ENCODE measurements at places on chromosomes 5 and 9.

DNA sequence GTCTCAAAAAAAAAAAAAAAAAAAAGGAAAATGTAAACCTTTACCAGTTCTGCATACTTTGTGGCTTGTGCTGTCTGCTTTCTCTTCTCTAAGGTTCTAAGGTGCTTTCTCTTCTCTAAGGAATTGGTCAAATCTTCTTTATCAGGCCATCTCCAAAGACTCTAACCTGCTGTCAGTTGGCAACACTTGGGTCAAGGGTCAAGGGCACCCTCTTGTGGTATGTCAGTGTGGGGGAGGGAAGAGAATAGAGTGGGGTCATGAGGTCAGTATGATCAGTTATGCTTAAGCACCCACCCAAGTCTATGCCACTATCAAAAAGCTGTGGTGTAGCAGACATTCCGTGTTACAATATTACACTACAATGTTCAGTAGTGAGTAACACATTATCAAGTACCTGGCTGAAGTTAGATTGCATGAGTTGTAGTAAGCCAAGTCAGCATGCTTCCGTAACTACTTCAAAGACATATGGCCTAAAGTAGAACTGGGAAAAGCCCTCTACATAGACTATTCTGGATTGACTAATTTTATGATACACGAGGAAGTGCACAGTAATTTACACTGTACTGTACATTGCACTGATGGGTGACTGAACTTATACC, 25.0 kb upstream of the CCL28 start:
- DNase-seq: no peak

DNA sequence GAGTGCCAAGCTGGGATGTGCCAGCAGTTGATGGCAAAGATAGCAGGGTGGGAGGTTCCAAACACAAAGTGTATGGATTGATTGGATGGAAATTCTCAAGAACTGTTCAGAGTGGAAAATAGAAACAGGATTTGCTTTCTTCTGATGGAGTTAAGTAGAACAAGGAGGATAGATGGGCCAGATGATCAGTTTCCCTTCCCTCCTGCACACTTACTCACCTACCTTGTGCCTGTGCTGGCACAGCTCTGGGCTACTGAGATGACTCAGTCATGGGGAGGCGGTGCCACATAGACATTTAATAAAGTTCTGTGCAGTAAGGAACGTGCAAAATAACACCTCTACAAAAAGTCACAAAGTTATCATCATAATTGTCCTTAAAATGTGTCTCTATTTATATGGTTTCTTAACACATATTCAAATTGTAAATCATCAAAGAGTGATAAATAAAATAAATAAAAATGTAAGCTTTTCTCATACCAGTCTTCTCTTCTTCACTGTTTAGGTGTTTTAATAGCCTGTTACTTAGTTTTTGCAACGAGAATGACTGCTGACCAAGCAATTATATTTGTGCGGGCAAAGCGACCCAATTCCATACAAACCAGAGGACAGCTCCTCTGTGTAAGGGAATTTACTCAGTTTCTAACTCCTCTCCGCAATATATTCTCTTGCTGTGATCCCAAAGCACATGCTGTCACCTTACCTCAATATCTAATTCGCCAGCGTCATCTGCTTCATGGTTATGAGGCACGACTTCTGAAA, 12.7 kb downstream of the PTPDC1 start:
- no peak for DNase-seq

DNA sequence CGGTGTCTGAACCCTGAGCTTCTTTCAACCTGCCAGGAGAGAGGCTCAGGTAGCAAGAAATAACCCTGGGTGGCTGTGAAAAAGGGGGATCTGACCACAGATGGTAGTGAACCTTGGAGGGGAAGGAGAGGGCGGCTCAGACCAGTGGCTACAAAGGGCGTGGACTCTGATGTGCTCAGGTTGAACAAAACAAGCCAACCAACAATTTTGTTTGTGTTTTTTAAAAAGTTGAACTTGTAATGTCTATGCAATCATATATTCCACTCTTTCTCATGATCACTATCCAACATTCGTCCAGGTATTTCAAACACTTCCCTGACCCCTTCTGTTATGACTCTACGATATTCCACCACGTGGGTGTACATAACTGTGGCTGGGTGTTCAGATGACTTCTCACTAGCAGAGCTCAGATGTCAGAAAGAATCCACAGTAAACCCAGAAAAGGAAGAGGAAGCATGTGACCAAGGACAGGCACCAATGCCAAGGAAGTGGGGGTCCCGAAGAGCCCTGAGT, 20.0 kb downstream of the PTPN3 start:
- no peak for DNase-seq

GRCh38 chr9:96071076-96071814, 195.8 kb downstream of the ERCC6L2 start:
- peak; percentile 37 for DNase-seq

- DNase-seq: no peak
Observed at GRCh38 chr9:35552376-35552775, 52.7 kb upstream of the TESK1 start.

DNA sequence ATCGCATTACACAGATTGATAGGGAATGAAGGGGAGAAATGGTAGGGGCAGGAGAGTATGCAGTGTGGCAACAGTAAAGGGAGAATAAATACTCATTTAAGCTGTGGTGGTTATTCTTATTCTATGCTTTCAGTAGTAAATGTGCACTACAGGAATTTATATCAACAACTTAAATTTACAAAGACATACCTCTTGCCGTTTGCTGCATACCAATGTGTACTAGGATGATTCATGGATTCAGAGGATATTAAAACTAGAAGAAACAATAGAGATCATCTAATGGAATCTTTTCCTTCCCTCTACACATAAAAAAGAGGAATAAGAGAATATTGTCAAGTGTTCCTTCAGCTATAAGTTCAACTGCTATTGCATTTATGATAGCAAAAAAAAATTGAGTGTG, 103.3 kb upstream of the RASA1 start:
- DNase-seq: peak; percentile 36

GRCh38 chr5:145951071-145951470, 14.7 kb downstream of the SH3RF2 start:
- DNase-seq: no peak

DNA sequence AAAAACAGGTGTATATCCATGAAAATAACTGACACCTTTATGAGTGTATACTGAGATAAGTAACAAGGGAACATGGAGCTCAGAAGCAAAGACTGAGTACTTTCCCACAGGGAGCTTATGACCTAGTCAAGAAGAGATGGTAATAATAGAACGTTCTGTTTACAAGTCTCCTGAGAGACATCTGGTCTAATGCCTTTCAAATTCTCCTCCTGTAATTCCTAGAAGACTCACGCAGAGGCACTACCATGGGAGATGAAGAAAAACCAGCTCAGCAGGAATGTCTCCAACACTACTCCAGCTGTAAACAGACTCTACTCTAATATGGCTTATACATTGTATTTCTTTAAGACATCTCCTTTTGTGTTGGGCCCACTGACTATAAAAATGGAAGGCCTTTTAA, 503.6 kb upstream of the TUSC1 start:
- no peak for DNase-seq

GRCh38 chr9:127970401-127971313, 10.1 kb downstream of the EEIG1 start:
- DNase-seq: no peak

DNA sequence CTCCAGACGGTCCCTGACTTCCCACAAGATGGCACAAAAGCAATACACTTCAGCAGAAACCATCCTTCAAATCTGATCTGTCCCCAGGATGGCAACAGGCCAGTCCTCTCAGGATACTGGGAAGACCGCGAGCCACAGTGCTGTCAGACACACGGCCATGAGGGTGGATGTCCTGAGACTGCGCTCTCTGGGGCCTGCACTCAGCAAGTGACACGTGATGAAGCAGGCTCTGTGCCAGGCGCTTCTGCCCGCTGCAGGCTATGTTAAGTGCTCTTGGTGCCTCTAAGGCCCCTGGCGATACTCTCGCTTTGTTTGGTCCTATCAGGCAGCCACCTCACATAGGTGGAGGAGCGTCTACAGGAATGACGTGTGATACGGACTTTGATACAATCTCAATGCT, 7.1 kb downstream of the BRD9 start:
- no peak for DNase-seq

GRCh38 chr9:90555351-90556057, 87.1 kb downstream of the DIRAS2 start:
- no peak for DNase-seq

DNA sequence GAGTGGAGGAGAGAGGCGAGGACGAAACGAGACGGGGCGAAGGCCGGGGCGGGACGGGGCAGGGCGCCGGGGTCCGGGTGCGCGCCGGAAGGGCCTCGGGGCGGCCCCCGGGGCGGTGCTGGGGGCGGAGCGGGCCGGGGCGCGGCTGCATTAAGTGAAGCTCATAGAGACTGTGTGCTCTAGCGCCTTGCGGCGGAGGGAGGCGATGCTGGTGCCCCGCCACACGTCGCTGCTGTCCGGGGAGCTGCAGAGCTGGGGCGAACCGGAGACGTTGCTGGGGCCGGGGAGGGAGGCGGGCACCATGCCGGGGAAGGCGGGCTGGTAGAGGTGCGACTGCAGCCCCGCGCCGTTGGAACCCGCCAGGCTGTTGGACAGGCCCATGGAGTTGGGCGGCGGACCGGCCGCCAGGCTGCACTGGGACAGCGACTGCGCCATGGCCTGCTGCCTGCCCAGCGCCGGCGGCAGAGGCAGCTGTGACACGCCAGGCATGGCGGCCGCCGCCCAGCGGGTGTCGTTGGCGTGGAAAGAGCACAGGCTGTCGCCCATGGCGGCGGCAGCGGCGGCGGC, 8.3 kb downstream of the OTP start:
- peak; percentile 13 for DNase-seq

DNA sequence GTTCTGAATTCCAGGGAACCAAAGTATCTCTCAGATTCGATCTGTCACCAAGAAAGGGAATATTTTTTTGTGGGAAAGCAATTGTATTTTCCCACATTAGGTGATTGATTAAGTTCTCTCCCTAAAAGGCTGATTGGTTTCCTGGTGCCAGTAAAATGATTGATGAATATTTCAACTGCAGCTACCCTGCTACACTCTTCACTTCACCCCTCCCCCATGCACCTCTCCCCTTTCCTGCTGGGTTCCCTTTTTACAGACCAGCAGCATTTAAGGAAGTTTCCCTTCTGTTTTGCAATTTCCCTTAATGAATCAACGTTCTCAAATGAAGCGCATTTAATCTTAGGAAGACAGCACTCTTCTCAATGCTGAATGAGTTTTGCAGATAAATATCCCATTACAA, 13.1 kb downstream of the NR6A1 start:
- DNase-seq: no peak

Measured in fibroblast of upper back skin (primary cell).